HS-5 (cell line): ENCODE measurements at places on chromosomes 1 and 21.

- no peak for DNase-seq
Measured at GRCh38 chr1:52659356-52659755, 26.4 kb downstream of the SHISAL2A start.

- no peak for DNase-seq
Measured at GRCh38 chr1:5991381-5992025, 722 bp downstream of the NPHP4 start.

DNA sequence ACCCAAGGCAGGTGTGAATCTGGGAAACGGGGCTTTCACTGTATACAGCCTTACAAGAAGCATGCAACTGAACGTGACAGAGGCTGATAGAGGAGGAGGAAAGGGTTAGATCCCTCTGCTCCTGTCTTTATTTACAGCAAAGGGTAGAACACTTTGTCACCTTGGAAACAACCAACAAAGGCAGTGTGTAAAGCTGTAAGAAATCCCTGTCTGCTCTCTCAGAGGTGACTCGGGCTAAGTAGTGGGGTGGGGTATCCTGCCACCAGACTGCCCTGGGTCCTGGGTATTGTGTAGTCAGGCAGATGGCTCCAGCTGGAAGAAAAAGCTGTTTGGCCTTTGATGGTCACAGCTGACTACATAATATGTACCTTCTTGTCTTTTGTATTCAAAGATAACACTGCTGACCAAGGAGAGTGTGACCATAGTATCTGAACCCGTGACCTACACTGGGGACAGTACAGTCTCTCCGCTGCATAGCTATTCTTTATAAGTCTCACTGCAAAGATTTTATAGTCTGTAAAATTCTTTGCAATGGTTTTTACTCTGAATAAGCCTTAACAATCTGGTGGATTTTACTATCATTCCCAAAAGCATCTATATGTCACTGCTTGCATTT, 22.1 kb upstream of the POU2F1 start:
- DNase-seq = no peak

DNA sequence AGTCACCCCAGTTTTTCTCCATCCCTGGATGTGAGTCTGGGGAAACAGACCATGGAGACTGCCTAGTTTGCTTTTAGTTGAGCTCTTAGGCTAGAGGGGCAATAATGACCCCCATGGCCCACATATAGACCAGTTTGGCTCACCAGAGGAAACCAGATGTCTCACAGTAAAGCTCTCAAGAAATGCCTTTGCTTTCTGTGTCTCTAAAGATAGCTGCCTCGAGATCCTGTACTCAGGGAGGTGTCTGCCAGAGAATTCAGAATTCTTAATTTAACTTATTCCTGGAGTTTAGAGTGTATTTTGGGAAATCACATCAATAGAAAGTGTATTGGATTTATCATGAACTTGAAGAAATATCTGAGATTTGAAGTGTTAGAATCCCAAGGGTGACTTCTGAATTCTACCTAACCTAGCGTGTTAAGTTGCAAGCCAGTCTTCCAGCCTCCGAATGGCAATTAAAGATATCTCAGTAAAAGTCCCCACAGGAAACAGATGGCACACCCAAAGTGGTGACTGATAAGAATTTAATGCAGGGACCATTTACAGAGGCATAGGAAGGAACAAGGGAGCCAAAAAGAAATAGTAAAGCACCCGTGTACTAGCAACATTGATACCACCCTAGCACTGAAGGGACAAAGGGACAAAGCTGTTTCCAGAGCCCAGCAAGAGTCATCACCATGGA, 37.1 kb downstream of the STYXL2 start:
- no peak for DNase-seq

DNA sequence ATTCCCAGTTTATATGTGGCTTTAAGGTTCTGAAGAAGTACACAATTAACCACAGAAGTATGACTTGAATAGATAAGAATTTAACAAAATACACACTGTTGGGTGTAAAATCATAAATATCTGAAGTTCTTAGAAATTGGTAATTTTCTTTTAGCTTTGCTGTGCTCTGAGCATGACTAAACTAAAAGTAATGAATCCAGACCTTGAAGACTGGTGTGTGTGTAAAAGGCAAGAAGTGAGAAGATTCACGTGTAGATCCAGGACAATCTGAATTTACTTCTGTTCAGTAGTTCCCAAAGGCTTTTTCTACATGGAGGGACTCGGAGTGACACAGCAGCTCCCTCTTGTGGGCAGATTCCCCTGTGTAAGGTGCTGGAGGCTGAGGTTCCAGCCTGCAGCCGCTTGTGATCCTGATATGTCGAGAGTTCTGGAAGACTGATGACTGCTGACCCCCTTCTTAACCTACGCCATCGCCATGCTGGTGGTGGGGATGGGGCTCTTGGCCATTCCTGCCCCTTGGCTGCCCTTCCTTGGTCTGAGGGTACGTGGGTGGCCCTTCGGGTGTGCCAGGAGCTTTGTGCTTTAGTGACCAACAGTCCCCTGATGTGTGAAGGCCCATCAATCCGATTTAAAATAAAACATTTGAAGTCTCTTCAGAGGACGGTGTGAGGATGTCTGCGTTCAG, 62.7 kb downstream of the ADARB1 start:
- DNase-seq = peak; percentile 67

- no peak for DNase-seq
Measured at GRCh38 chr1:28265577-28265976, 6.3 kb downstream of the SESN2 start.

GRCh38 chr1:117669572-117669971, 63.7 kb downstream of the TENT5C start:
- no peak for DNase-seq

- no peak for DNase-seq
Measured at GRCh38 chr1:150813028-150813707, 5.1 kb upstream of the CTSK start.

GRCh38 chr1:111943066-111943465, 46.4 kb downstream of the KCND3 start:
- DNase-seq = no peak
